ENCODE measurements at places on chromosomes 1 and 21.
A peak's percentile ranks its signal among the peaks of the same experiment; 100 is the strongest.

DNA sequence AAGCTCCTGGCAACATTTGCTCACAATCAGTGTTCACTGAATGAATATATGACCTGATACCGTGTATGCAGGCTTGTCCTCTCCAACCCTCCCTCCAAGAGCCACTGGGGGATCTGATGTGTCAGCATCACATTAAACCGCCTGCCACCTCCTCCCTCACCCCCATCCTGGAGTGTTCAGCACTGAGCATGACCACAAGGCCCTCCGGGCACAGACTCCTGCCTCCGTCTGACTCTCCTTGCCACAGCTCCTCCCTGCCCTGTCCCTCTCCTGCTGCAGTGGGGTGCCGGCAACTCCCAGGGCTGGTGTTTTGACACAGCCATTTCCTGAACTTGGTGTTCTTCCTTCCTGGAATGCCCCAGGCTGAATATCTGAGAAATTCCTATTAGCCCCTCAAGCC lies 136.7 kb downstream of the FCRL5 start:
- DNase-seq, result no peak

GRCh38 chr1:85200463-85201339 lies at the start of gene SYDE2:
Gene SYDE2, minus strand, starts transcription at chr1:85201016. Its CDS starts 20 bp downstream, at chr1:85200996.
- peak; percentile 85 for DNase-seq

GRCh38 chr1:27967884-27968466 lies 8.2 kb downstream of the XKR8 start:
- no peak for DNase-seq

DNA sequence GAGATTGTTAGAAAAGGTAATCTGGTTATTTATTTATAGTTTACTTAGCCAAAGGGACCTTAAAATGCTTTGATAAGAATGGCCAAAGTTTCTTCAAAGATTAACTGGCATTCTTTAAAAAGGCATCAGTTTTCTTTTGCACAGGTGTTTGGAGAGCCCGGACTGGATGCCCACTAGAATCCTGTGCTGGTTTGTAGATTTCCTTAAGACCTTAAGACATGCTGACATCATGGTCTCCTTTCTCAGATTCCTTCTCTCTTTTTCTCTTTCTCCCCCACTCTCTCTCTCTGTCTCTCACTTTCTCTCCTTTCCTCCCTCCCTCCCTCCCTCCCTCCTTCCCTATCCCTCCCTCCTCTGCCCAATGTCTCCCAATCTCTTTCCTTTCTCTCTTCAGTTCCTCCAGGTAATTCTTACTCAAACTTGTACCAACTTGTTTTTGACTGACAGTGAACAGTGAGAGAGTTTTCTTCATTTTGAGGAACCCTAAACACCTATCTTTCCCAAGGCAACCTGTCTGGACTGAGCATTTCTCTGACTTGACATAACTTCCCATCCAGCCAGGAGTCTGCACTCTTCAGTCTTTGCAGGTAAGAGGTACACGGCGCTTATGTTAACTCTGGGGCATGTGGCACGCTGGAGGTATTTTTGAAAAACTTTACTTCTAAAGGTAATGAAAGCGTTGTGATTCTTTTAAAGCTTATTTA lies at the start of gene KCNJ15:
TSS of gene KCNJ15 (plus strand) at position 393 of the 704 bp plus-strand sequence. CDS start 42,271 bp downstream, outside the sequence.
- no peak for DNase-seq

DNA sequence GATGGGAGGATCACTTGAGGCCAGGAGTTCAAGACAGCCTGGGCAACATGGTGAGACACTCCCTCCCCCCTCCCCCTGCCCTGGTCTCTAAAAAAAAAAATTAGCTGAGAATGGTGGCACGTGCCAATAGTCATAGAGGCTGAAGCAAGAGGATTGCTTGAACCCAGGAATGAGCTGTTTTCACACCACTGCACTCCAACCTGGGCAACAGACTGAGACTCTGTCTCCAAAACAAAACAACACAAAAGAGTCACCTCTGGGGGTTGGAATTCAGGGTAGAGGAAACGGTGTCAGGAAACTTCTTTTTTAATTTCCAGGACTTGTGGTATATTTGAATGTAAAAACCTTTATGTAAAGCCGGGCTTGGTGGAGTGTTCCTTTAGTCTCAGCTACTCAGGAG lies 43.2 kb downstream of the RHOU start:
- no peak for DNase-seq

DNA sequence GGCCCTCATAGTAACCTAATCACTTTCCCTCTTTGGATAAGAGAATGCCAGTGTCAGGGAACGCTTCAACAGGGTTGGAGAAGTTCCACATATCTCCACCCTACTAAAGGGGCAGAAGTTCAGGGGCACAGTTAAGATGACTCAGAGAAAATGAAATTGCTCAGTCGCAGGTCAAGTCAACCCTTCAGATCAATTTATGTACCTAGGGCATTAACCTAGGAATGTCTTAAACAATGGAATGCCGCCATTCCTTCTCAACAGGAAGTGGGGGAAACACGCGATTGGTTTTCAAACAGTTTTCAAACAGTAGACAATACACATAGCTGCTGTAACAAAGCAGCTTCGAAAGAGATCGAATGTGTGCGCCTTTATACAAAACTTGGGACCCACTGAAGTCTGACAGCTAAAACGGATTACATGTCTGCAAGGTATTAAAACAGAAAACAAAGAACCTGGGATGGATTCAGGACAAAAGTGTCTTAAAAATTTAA lies 897 bp downstream of the SLC25A24 start:
- DNase-seq, result peak; percentile 26

DNA sequence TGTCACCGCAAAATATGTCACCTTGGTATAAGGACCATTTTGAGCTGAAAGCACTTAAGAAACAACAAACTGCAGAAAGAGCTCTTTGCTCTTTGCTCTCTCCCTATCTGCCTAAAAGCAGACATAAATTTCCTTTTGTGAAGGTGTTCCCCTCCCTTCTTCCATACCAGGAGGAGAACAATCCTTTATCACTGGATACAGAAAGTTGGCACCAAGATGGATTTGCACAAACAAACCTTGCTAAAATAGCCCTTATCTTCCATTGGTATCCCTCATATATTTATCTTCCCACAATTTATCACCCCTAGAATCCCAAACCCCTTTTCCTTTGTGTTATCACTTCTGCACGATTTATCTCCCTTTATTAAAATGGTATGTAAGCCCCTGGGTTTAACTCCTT lies 51.4 kb downstream of the DPYD start:
- no peak for DNase-seq

GRCh38 chr1:234658138-234658537 lies 48.2 kb upstream of the IRF2BP2 start:
- DNase-seq, result no peak

DNA sequence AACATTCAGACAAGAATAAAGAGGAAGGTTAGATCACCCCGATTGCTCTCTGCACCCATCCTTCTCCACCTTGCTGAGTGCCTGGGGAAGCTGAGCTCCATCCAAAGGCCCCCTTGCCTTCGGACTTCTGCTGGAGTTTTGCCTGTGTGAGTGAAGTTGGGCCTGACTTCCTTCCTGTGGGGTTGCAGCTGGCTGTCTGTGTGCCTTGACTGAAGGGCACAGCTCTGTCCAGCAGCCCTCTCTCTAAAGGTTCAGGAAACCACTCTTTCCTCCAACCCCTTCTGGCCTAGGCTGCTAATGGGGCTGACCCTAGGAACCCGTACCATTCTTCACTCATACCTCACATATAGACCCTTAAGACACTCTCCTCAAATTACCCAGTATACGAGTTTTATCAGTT lies 173.4 kb upstream of the HMCN1 start:
- peak; percentile 47 for DNase-seq

DNA sequence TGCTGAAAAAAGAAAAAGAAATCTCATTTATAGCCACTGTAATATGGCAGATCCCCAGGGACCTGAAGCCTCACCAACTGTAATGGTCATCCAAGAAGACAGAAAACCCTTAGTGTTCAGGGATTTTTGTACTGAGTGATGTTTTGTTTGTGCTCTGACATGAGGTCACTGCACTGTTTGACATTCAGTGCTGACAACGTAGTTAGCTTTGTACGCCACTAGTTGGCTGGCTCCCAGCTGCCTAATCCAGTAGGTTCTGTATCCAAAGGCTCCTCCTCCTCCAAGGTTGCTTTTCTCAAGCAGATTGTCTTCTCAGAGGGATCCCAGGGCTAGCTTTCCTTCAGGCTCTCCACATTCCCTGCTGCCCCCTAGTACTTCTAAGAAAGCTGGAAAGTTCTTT lies 9.5 kb upstream of the YRDC start:
- DNase-seq, result peak; percentile 9

DNA sequence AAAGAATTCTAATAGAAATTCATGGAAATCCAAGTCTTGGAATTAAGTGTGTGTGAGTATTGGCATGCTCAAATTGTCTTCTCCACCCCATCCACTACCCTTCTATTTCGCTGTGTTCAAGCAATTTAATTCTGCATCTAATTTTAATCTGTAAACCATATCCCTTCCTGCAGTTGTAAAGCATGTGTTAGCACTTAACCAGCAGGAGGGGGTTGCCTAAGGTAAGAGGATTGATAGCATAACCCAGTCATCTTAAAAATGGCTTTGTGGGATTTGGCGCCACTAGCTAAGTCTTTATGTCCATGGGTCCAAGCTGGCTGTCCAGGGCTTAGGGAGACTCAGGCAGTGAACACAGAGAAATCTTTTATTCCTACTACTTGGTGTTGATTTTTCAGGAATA lies 210.3 kb downstream of the PTPRC start:
- no peak for DNase-seq

GRCh38 chr1:41681331-41682098 lies 197.0 kb upstream of the EDN2 start:
- no peak for DNase-seq

- DNase-seq, result no peak
These were observed 347.6 kb upstream of the RUNX1 start for GRCh38 chr21:35396655-35397054.

- DNase-seq, result no peak
These were observed 36.7 kb upstream of the TLR5 start for GRCh38 chr1:223179786-223180185.

DNA sequence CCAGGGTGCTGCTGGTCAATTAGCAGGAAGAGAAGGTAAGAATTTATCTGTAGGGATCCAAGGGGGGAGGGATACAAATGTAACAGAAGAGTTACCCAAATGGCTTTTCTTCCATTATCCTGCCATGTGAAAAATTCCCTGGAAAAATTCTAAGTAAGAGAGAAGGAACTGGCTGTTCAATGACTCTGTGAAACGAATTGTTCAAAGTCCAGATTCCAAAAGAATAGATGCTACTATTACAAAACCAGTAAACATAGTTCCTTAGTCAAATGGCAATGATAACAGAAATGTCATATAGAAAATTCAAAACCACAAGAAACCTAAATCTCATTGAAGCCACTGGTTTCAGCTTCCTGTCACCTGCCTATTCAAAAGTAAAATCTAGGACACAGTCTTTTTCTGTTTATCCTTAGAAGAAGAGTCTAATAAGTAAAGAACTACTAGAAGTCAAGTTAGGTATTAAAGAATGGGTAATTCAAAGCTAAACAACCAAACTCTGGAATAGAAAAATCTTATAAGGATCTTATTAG lies 102.6 kb downstream of the ZNF644 start:
- no peak for DNase-seq

GRCh38 chr1:62530516-62531154 lies 66.7 kb upstream of the ANGPTL3 start:
- no peak for DNase-seq

- DNase-seq, result no peak
These were observed 23.4 kb downstream of the DMRTB1 start for GRCh38 chr1:53482441-53483153.

GRCh38 chr1:52002038-52002917 lies 11.8 kb upstream of the RAB3B start:
- peak; percentile 86 for DNase-seq
